GM12864 (cell line): ENCODE measurements at places on chromosomes 7 and 10.

GRCh38 chr10:110387617-110387982 lies 82.9 kb upstream of the SMNDC1 start:
- no peak for DNase-seq

GRCh38 chr7:138875794-138876193 lies 77.8 kb upstream of the ATP6V0A4 start:
- no peak for DNase-seq

DNA sequence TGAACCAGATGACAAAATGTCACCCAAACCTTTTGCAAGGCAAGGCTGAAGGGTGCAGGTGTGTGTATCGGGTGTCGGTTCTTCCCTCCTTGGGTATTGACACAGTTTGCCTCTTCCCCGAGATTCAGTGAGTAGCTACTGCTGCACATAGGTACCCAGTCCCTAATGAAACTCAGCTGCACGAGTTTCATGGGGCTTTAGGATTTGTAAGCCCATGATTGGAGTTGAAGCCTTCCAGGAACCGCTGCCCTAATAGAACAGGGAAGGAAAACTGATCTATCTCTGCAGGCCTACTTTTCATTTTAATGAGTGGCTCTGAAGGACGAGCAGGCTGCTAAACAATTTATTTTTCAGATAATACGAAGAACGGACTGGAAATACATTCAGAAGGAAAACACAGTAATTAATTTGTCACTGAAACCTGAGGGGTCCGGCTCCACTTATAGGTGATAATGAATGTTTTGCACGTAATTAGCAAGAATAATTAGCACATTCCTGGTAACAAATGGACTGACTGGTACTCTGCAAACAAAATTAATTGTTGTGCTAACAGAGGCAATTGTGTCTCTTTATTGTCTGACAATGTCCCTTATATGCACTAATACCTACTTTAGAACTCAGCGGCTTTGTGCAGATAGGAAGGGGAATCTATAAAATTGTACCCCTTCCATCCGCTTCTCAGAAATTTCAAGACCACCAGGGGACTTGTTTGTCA lies 49.6 kb upstream of the FZD8 start:
- DNase-seq, result no peak

DNA sequence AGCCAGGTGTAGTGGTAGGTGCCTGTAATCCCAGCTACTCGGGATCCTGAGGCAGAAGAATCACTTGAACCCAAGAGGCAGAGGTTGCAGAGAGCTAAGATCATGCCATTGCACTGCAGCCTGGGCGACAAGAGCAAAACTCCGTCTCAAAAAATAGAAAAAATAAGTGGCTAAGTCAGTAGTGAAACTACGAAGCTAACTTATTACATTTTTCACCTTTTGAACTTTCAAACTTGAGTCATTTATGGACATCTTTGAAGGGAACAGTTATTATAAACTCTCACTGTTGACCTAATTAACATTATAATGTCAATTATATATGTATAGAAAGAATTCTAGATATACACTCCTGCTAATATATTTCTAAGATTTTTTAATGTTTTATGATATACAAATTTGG lies 541.5 kb upstream of the C7orf33 start:
- no peak for DNase-seq

DNA sequence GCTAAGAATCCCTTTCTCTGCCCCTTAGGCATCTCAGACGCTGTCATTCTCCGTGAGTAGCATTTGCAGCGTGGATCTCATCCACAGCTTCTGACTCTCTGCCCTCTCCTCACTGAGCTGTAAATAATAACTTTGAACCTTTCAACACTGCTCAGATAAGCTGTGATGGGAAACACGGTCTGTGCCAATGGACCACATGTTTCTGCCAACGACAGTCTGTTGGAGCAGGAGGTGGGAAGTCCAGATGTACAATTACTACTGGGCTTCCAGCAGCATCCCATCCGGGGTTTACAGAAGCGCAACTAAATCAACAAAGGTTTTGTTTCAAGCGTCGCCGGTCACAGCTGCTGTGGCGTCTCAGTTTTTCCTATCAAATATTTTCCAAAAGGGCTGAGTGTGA lies 1110.6 kb downstream of the TYW1 start:
- DNase-seq, result no peak

GRCh38 chr7:85392789-85393188 lies 205.9 kb upstream of the SEMA3D start:
- DNase-seq, result no peak

- DNase-seq, result no peak
Observed at GRCh38 chr7:131861620-131862346, 305.4 kb upstream of the PODXL start.

DNA sequence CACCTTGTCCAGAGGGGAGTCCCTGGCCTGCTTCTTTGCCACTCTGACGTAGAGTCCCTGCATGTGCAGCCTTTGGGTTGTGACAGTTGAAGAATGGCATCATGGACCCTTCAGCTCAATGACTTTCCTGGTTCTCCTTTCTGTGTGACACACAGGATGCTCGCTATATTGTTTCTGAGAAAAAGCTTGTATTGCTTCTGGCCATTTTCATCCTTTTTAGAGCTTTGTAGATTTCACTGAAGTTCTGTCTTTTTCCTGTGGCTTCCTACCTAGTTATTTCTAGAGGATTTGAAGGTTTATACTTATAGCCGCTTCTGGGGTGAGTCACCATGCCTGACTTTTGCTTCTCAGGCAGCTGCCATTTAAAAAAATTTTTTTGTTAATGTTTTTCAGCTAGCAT lies 27.0 kb downstream of the SND1 start:
- peak; percentile 31 for DNase-seq

GRCh38 chr7:8590791-8591190 lies 157.4 kb downstream of the NXPH1 start:
- DNase-seq, result no peak

DNA sequence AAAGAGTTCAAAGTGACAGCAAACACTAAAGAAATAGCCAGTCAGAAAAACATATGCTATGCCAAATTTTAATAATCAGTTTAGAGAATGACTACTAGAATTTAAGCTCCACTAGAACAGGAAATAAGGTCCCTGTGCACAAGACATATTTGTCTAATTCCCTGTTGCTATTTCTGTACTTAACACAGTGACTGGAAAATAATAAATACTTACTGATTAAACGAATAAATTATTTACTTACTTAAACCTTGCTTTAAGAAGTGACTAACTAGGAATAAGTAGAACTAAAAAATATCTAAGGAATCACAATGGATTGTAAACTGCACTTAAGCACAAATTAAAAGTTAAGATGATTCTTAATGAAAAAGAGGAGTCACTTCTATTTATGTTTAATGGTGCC lies 22.3 kb downstream of the NPS start:
- no peak for DNase-seq

GRCh38 chr10:47175181-47176123 lies 124.5 kb upstream of the GDF10 start:
- DNase-seq, result no peak

DNA sequence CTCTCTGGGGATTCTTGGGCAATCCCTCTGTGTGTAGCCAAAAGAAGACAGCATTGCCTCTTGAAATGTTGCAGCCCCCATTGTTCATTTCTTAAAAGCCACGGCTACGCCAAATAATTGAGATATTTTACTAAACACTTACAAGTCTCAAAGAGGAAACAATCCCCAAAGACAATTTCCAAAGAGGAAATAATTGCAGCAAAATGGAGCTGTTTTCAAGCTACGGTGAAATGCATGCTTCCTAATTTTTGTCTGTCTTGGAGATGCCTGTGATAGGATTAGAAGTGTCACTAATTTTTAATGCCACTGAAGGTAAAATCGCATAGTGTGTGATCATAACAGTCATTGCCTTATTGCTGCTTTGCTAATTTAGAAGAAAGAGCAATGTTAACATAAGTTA lies 72.9 kb upstream of the NAMPT start:
- no peak for DNase-seq

DNA sequence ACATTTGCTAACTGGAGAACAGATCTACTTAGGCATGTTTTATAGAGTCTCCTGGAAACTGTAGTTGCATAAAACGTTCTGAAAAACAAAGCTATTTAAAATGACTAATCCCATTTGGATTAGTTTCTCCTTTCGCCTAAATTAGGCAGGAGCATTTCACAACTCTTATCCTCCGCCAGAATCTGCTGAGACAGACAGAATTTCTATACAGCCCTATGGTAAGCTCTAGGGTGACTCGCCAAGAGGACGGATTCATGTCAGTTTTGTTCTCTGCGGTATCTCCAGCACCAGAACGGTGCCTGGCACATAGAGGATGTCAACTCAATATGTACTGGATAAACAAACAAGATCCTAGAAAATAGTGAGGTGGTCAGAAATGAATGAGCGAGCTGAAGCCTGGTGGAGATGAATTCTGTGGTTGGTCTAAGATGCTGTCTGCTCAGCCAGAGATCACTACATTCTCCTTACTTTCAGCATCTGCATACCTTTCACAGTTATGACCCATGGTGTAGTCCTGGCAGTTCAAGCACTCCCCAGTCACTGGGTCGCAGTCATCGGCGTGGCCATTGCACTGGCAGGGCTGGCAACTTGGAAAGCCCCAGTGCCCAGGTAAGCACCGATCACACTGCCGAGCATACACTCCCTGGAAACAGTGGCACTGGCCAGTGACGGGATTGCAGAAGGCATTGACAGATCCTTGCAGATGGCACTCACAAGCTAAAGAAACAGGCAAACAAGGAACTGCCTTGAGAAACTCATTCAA lies 44.0 kb downstream of the LAMB1 start:
- DNase-seq, result no peak

- no peak for DNase-seq
Observed at GRCh38 chr7:7830122-7830878, 111.9 kb upstream of the RPA3 start.

- no peak for DNase-seq
Observed at GRCh38 chr10:19316204-19316870, 267.7 kb downstream of the MALRD1 start.

DNA sequence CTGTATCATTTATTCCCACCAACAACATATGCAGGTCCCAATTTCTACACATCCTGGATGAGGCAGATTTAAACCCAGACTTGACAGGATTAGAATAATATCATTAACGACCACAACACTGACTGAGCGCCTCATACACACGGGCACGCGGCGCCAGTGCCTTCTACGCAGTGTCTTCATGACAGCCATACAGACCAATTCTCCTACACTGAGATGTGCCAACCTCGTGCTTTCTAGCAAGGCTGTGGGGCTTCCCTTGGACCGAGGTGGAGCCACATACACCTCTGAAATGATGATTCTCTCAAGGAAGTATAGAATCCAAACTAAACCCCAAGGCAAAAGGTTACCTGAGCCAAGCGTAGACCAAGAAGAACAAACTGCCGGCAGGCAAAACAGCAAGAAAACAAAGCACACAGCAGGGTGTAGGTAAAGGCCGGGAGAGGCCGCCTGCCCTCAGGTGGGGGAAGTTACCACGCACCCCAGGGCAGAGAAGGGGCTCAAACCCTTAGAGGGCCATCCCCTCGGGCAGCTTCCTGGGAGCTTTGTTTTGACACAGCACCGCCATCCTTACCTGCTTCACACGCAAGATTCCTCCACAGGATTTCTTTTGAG lies 75.8 kb downstream of the DLG5 start:
- DNase-seq, result no peak

DNA sequence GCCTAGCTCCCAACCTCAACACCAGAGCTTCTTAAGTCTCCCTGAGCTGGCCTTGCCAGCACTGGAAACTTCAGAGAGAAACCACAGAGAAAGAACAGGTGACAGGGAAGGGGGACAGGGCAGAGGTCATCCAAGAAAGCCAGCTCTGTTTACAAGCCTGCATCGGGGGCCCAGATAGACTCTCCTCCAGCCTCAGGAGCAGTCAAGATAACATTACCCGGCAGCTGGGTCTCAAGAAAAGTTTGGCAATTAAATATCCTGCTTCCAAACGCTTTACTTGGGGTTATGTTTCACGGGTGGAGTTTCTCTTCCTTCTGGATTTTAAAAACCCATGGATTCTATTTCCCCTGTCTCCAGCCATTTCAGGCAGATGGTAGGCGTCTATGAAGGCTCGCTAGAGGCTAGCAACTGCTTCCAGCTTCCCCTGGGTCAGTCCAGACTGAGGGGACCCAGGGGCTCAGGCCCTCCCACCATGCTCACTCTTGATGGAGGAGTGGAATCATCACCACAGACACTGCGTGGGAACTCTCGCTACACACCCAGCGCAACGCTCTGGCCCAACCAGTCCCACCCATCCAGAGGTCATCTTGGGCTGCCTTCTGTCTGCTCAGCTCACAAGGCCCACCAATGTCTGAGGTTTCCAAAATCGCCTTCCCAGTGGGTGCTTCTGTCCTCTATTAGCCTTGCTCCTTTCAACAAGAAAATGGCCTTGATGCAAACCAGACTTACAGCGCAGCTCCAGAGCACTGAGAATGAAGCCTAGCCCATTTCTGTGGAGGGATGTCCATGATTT lies 48.8 kb downstream of the SH3PXD2A start:
- no peak for DNase-seq

DNA sequence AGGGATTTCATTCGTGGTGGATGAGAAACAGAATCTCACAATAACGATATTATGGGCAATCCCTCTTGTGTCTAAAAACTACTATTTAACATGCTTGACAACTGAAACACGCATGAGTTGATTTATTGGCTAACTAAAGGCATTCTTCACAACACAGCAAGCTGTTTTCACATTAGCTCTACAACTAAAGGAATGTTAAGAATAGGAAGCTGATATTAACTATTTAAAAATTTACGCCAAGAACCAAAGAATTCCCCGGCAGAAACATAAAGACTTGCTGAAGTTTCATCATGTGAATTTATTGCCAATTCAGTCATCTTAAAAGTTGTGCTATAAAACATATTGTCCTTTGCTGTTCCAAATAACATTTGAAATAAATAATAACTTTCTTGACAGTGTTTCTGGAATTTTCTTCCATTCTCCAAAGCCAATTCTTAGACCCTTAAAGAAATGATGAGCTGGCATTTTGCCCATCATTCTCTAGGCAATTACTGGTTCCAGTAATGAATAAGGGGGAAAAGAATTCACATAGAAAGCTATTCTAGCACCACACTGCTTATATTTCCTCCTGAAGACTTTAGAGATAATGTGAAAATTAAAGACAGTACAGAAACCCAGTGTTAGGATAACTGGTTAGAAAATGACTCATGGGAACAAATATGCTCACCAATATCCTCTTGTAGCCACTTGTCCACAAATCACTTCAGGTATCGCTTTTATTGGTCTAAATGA lies 233.1 kb downstream of the PARD3 start:
- no peak for DNase-seq

DNA sequence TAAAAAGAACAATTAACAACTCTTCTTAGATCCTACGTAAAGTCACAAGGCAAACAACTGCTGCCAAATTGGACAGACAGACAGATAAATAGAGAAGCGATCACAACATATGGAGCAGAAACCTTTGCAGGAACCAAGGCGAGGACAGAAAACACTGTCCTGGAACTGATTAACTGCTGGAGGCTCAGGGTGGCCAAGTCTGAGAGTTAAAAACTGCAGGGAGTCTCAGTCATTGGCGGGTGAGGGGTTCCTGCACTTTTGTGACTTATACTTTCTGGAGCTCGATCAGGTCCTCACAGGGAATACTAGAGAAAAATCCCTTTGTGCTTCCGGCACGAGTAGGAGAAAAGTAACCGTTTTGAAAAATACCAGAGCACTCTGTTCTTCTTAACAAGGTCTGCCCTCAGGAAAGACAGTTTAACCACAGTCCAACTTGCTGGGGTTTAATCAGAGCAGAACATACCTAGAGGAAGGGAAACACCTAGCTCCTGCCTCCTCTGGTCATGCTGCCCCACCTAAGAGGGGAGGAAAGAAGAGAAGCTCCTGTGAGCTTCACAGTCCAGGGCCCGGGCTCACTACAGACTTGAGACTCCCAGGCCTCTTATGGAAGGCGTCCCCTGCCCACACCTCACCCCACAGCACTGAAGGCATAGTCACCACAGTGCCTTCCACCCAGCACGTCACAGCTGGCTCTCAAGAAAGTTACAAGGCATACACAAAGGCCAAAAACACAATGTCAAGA lies 74.9 kb downstream of the LARP4B start:
- DNase-seq, result no peak
